Mesendoderm (in vitro differentiated cells): ENCODE measurements at places on chromosomes 12 and 14.

GRCh38 chr12:42729535-42729900 lies 140.0 kb upstream of the PRICKLE1 start:
- DNase-seq = peak; percentile 22

DNA sequence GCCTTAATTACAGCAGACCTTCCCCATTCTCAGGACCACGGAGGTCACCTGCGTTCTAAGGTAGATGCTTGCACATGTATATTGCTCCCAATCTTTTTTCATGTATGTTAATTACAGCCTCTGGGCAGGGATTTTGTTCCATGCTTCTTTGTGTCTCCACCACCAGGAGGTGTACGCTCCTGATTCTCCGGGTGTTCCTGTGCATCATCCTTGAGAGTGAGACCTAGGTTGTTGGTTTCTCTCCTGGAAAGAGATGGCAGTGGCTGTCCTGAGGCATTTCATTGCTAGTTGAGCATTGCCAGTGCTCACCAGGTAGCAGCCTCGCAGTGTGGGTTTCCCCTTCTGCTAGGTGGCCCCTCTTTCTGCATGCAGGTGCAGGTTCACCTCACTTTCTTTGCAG lies 52.8 kb downstream of the KCNK13 start:
- peak; percentile 31 for DNase-seq

- peak; percentile 62 for DNase-seq
Observed at GRCh38 chr12:122841544-122842321, 6.5 kb downstream of the HIP1R start.

DNA sequence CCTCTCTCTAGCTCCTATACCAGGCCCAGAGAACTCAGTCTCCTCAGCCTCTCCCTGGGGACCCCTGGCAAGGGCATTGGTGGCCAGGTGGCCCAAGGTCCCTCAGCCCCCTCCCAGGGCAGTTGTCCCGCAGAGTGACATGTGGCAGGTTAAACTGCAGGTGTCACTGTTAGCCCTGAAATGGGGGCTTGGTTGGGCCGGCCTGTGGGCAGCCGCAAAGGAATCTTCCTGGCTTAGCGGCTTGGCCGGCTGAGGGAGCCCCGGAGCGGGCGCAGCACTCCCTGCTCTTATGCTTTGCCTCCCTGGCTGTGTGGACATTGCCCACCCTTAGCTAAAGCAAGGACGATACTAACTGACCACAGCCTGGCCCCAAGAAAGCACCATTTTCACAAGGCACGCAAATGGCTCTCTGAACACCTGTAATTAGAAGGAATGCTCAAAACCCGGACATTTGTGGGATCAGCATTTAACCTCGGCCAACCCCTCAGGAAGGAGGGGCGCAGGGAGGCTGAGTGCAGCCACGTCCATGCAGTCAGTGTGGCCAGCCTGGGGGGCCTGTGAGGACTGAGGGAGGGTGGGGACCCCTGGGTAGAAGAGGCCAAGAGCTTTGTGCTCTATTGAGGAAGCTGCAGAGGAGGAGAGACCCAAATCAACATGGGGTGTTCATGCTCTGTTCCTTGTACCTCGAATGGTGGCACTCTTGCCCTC lies 82.2 kb downstream of the PAPOLA start:
- peak; percentile 83 for DNase-seq

- DNase-seq = no peak
Observed at GRCh38 chr12:100720016-100720654, 74.4 kb upstream of the ANO4 start.

DNA sequence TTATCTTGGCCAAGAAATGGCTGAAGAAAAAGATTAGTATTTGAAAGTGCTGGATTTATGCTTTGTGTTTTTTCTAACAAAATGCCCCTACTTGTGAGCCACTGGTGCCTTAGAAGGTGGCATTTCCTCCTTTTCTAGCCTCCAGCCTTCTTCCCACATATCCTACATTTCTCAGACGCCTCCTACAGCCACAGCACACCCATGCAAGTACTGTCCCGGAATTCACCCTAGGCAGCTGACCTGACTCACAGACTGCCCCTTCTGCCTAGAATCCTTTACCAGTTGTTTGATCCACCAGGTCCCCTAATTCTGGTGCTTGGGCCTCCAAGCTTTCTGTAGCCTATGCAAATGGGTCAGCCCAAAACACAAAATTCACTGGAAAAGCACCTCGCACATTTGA lies 166.0 kb downstream of the FOXN3 start:
- DNase-seq = peak; percentile 87

- no peak for DNase-seq
Observed at GRCh38 chr14:58274881-58275280, 23.5 kb upstream of the ARID4A start.

- peak; percentile 95 for DNase-seq
Observed at GRCh38 chr14:33914676-33915516, 36.0 kb downstream of the EGLN3 start.

DNA sequence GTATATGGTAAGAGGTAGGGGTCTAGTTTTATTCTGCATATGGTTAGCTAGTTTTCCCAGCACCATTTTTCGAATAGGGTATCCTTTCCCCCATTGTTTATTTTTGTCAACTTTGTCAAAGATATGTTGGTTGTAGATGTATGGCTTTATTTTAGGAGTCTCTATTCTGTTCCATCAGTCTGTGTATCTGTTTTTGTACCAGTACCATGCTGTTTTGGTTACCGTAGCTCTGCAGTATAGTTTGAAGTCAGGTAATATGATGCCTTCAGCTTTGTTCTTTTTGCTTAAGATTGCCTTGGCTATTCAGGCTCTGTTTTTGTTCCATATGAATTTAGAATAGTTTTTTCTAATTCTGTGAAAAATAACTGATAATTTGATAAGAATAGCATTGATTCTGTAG lies 24.9 kb downstream of the TBK1 start:
- DNase-seq = no peak

- no peak for DNase-seq
Observed at GRCh38 chr12:119666900-119667576, 895 bp upstream of the PRKAB1 start.

DNA sequence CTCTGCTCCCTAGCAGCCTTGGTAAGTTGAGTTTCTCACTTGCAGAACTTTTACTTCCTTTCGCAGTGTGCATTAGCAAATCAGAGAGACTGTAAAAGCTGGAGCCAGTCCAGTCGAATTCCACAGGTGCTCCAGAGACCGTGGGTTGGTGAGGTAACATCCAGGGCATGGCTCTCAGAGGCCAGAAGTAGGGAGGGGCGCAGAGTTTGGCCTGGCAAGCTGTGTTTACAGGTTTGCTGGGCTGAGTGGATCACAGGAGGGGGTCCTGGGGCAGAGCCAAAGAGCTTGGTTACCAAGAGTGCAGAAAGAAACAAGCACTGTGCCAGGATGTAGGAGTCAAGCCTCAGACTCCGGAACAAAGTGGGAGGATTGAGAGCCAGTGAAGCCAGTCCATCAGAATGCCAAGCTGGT lies 10.2 kb upstream of the BHLHE41 start:
- no peak for DNase-seq

DNA sequence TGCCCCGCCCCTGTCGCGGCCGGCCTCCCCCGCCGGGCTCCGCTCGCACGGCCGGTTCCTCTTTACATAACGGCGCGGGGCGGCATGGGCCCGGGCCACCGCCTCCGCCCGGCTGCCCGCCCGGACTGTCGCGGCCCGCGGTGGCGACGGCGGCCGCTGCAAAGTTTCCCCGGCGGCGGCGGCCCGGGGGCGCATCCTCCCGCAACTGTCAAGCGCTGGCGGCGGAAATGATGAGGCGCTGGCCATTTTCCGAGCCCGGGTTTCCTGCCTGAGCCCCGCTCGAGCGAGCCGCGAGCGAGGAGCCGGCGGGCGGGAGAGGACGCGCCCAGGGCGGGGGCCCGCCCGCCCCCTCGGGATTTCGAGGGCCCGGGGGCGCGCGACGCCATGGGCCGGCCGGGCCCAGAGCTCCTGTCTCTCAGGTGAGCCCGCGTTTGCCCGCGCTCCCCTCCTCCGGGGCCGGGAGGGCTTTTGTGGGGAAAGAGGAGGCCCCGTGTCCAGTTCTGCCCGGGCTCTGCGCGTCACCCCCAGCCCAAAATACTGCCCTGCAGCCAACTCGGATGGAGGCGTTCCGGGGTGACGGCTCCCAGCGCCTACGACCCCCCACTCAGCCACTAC lies at the start of gene SH2B3:
TSS of gene SH2B3 (plus strand) at position 65 of the 615 bp plus-strand sequence. CDS start 12,223 bp downstream, outside the sequence.
- no peak for DNase-seq

GRCh38 chr14:58821421-58821820 lies 183.7 kb downstream of the DACT1 start:
- DNase-seq = peak; percentile 18

GRCh38 chr12:118052324-118053070 lies 8.5 kb downstream of the WSB2 start:
- peak; percentile 90 for DNase-seq

- no peak for DNase-seq
Observed at GRCh38 chr14:99476864-99477263, 3.8 kb downstream of the SETD3 start.

DNA sequence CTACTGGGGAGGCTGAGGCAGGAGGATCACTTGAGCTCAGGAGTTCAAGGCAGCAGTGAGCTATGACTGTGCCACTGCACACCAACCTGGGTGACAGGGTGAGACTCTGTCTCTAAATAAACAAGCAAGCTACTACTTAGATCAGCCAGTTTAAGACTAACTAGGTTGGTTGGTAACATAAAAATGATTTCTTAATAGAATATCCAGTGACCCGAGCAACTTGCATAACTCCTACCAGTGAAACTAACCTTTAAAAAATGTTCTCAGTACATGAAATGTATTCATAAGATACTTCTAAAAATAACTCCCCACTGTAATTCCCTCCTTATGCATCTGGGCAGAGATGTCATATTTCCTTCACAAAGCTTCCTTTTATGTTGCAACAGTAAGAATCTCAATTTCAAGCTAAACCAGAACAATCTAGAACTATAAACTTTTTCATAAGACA lies 15.9 kb downstream of the TAOK3 start:
- DNase-seq = no peak

DNA sequence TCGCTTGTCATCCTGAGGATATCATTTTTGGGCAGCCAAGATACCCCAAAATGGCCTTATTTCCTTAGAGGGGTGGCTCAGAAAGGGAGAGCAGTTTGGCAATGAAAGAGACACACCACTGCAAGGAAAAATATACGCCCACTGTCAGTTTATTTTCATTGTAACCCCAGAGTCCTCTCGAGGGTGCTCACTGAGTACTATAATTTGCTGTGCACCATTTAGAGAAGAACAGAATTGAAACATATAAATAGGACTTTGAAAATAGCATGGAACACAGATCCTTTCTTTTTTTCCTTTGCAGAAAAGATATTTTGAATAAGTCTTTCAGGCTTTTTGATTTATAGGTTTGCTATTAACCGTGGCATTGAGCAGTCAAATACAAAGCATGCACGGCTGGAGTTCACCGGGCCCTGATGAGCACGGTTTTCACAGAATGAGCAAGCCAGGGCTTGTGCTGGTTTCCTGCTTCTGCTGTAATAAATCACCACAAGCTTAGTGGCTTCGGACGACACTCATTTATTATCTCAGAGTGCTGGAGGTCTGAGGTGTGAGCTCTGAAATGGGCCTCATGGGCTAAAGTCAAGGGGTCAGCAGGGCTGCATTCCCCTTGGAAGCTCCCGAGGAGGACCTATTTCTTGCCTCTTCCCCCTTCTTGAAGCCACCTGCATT lies 152.3 kb downstream of the ZNF664 start:
- no peak for DNase-seq

DNA sequence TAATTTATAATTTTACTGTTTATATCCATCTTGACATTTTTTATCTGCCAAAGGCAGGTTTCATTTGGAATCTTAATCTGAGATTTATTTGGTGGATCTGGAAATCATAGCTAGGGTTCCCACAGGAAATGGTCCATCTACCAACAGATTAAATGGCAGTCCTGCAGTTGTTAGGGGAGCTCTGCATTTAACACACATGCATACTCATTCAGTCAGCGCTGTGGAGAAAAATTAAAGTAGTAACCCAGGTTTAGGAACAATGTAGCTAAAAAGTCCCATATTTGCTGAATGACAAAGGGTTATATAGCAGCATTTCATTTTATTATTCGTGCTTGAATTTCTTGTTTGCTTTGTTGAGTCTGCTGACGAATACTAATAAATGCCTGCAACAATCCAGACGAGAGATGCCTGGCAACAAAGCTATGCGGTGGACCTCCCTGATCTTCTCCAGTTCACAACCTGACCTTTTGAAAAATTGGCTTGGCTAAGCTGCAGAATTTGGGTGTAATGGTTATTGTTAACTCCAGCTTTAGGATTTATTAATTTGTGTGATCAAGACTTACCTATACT lies 59.8 kb downstream of the MIPOL1 start:
- no peak for DNase-seq

DNA sequence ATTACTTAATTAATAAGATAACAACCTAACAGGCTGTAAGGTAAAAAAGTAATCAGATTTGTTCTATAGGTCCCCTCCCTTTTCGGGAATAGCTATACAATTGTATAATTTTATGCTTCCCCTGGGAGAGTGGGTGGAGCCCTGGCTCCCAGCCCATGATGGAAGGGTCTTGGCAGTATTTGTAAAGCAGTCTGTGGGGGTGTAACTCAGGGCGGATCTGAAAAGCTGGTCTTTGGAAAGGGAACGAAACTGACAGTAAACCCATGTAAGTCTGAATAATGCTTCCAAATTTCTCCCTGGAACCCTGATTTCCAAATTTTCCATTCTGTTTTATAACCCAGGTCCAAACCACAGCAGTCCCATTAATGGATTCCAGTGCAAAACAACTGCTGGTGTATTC lies 110.4 kb downstream of the DAD1 start:
- DNase-seq = no peak

GRCh38 chr12:26971963-26972362 lies 33.7 kb downstream of the FGFR1OP2 start:
- DNase-seq = no peak

DNA sequence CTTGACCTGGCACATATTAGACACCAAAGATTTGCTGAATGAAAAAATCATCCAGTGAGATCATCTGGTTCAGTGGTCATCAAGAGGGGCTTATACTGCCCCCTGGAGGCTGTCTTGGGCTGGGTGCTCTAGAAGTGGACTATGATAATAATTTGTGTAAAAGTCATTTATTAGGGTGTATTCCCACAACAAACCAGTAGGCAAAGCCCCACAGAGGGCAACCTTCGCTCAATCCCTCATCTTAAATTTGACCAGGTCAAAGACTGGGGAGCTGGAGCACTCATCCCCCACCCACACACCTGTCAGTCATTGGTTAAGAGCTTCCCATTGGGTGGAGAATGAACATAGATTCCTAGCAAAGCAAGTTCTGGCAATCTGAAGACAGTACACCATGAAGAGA lies 20.0 kb upstream of the FICD start:
- DNase-seq = peak; percentile 59

GRCh38 chr12:30694412-30695198 lies 1.1 kb downstream of the IPO8 start:
- DNase-seq = peak; percentile 67

DNA sequence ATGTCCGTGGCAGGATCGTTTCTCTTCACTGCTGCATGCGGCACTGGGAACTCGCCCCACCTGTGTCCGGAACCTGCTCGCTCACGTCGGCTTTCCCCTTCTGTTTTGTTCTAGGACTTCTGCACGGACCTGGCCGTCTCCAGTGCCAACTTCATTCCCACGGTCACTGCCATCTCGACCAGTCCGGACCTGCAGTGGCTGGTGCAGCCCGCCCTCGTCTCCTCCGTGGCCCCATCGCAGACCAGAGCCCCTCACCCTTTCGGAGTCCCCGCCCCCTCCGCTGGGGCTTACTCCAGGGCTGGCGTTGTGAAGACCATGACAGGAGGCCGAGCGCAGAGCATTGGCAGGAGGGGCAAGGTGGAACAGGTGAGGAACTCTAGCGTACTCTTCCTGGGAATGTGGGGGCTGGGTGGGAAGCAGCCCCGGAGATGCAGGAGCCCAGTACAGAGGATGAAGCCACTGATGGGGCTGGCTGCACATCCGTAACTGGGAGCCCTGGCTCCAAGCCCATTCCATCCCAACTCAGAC lies 1.2 kb downstream of the FOS start:
- peak; percentile 80 for DNase-seq
